Bronchial epithelial cell (primary cell): ENCODE measurements at places on chromosomes 2 and 18. TPM values are rescaled to one million over a fixed set of nuclear protein-coding genes. Genes with fewer than 3 reads are reported as not detected.

ALPP gene
- not detected in 2 replicates for total RNA-seq

CNDP1 gene
- total RNA-seq = not detected in 2 replicates

LOXHD1 gene
- not detected in 2 replicates for total RNA-seq

SLC38A11 gene
- total RNA-seq = not detected in 2 replicates

FOXD4L1 gene
- 0.13 and 0.26 TPM in 2 replicates for total RNA-seq

ADGRF3 gene
- not detected in 2 replicates for total RNA-seq

C1QL2 gene
- not detected in 2 replicates for total RNA-seq

KCNJ13 gene
- total RNA-seq = not detected in 2 replicates

LINC00305 gene
- not detected in 2 replicates for total RNA-seq

WDR33 gene
- total RNA-seq = 27.0 and 31.3 TPM in 2 replicates

CCDC102B gene
- 1.6 and 2.2 TPM in 2 replicates for total RNA-seq

CROCC2 gene
- total RNA-seq = 0.26 TPM in 1 of 2 replicates, not detected in the other

ARHGEF33 gene
- 0.26 and 0.38 TPM in 2 replicates for total RNA-seq

GRCh38 chr2:19893520-19894133 lies 8.2 kb downstream of the TTC32 start:
- no peak for DNase-seq

DNA sequence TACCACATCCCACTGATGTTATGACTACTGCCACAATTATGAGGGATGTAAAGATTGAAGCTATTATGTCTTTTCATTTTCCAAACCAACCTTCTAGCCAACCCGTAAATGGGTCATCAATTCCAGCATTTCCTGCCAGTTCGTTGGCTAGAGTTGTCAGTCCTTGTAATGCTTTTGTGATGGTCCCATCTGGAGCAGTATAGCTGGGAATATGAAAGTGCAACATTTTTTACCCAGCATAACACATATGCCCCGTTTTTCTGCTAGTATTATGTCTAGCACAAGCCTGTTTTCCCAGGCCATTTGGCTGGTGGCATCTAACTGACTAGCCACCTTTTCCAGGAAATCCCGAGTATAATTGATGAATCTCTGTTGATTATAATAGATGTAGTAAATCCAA lies 1501.6 kb upstream of the SLC39A10 start:
- no peak for DNase-seq

DNA sequence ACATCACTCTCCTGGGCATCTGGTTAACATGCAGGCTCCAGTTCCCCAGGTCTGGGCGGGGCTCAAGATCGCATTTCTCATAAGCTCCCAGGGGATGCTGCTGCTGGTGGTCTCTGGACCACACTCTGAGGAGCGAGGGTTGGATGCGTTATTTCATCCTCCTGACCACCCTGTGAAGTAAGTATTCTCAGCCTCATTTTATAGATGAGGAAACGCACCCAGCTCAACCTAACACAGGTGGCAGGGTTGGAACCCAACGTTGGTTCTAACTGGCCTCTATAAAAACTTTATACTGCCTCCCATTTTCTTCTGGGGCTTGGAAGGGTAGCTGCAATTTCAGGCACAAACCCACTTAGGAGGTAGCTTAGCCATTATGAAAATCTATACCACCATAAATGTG lies 120.5 kb downstream of the FAM210A start:
- DNase-seq = no peak

GRCh38 chr2:79585701-79586433 lies 73.0 kb downstream of the CTNNA2 start:
- peak; percentile 47 for DNase-seq

GRCh38 chr2:13115643-13116042 lies 398.9 kb downstream of the TRIB2 start:
- peak; percentile 66 for DNase-seq

DNA sequence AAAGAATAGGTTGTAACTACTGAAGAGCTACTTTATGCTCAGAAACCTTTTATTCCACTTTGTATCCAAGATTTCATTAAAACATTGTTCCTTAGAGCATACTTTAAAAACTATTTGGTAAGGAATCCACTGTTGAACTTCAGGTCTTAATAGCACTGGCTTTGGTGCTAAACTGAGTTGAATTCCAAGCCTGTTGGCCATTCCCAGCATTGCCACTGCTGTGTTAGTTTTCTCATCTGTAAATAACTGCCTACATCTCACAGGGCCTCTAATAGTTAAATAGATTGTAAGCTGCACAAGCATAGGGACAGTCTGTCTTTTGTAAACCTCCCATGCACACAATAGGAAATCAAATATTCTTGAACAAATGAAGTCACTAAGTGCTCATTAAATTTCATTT lies 86.6 kb downstream of the ORC4 start:
- no peak for DNase-seq

- no peak for DNase-seq
Measured at GRCh38 chr2:29799628-29800027, 121.8 kb downstream of the ALK start.

GRCh38 chr18:45998244-45998643 lies 31.1 kb upstream of the EPG5 start:
- DNase-seq = no peak

- DNase-seq = no peak
Measured at GRCh38 chr2:217736776-217737550, 265.8 kb downstream of the TNS1 start.

GRCh38 chr2:9735335-9735734 lies 104.5 kb upstream of the YWHAQ start:
- no peak for DNase-seq

GRCh38 chr2:105928563-105928962 lies 183.9 kb downstream of the NCK2 start:
- DNase-seq = no peak

- no peak for DNase-seq
Measured at GRCh38 chr2:181264441-181264840, 192.7 kb upstream of the ITGA4 start.

DNA sequence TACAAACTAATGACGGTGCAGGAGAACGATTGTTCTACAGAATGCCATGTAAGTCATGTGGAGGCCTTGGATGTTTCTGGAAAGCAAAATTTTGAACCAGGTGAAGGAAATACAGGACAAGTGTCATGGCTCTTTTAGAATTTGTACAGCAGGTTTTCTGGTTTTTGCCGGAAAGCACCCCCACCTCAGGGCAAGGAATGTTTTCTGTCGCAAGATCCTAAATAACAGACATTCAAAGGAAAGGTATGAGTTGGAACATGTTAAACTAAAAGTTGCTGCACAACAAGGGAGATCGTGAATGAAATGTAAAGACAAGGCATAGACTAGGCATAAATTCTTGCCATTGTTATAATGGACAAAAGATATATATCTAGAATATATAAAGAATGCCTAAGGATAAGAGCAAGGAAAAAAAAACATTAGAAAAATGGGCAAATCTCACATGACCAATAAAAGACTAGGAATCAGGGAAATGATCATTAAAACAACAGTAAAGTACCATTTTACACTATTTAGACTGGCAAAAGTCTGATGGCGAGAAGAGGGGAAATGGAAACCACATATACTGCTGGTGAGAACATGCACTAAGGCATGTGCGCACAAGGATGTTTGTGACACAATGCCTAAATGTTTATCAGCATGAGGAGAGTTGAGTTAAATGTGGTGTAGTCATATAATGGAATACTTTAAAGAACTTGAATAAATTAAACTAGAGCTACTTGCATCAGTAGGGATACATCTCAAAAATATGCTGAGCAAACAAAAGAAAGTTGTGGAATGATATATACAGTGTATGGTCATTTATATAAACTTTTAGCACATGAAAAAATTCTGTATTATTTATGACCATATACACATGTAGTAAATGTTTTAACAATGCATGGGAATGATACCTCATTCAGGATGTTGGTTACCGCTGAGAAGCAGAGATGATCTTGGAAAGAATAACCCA lies 127.0 kb downstream of the EML6 start:
- peak; percentile 55 for DNase-seq

GRCh38 chr2:19543663-19544383 lies 185.4 kb upstream of the OSR1 start:
- DNase-seq = peak; percentile 91
